ENCODE measurements at places on chromosomes 1 and 21.
A peak's percentile ranks its signal among the peaks of the same experiment; 100 is the strongest.

GRCh38 chr1:24893431-24893830, 36.6 kb downstream of the RUNX3 start:
- no peak for DNase-seq

- peak; percentile 46 for DNase-seq
These were observed 26.7 kb upstream of the CYP4X1 start for GRCh38 chr1:46996659-46997281.

DNA sequence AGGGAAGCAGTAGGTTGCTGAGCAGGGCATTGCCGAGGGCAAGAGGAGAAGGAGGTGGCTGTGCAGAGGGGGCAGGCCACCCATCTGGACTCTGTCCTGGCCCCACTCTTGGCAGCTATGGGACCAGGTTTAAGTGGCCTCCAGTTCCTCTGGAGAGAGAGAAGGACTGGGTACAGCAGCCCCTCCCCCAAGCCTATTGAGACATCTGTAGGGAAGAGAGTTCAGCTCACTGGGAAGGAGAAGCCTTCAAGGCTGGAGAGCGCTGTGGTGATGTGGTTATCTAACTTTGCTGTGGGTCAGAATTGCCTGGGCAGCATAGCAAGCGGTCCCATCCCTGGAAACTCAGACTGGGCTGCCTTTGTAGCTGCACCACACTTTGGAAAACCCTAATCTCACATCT, 93.9 kb downstream of the KCNJ15 start:
- no peak for DNase-seq

DNA sequence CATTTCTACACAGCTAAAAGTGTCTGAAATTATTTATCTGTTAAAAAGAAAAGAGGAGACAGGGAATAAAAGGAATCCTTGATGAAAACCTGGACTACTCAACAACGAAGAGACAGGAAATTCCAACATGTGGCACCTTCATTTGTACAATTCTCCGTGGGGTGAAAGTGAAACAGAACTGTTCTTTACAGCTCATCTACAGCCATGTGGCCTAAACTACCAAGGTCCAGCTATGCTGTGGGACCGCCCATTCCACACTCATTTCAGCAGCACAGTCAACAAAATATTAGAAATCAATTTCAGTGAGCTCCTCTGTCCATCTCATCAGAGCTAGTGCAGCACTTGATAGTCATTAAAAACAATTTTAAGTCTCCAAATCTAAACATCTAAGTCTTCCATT, 44.0 kb downstream of the UBR4 start:
- no peak for DNase-seq

DNA sequence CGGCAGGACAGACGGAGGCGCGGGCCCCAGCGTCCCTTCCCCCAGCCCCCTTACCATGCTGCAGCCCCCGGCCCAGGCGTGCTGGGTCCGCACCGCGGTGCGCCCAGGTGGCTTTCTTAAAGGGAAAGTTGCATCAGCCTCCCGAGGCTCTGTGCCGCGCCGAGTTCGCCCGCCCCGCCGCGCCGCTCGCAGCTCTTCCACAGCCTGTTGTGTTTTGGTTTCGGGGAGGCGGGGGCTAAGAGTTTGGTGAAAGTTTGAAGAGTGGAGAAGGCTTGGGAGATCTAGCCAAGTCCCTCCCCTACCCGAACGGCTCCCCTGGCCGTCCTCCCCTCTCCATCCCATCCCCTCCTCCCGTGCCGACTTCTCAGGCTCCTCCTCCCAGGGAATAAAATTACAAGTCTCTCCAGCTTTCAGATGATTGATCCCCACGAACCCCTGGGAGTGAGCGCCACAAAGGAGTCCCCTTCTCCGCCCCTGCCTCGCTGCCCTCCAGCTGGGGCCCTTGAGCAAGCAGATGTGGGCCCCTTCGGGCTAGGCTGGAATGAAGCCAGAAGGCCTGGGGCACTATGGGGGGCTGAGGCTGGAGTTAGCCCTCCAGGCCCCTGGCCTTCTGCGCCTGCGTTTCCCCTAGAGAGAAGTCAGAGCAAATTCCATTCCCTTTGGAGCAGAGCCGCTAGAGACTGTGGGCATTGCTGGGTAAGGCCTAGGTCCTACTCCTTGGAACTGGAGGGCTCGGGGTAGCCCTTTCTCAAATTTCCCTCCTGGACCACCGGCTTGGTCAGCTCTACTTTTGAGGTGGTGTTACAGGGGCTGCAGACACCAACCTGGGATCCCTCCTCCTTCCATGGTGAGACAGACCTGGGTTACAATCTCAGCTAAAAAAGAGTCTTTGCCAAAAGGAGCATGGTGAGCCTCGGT, at the start of gene SLC6A9:
TSS of gene SLC6A9 (minus strand) at position 211 of the 918 bp plus-strand sequence. CDS start 7,185 bp downstream, outside the sequence.
- DNase-seq: no peak

GRCh38 chr1:8987881-8988617, 38.2 kb downstream of the SLC2A7 start:
- peak; percentile 7 for DNase-seq

GRCh38 chr1:201334325-201335173, 42.9 kb downstream of the TNNT2 start:
- no peak for DNase-seq

GRCh38 chr21:25565272-25566211, 41.7 kb downstream of the MRPL39 start:
- DNase-seq: no peak

GRCh38 chr1:71462247-71462646, 381.4 kb upstream of the ZRANB2 start:
- DNase-seq: no peak

DNA sequence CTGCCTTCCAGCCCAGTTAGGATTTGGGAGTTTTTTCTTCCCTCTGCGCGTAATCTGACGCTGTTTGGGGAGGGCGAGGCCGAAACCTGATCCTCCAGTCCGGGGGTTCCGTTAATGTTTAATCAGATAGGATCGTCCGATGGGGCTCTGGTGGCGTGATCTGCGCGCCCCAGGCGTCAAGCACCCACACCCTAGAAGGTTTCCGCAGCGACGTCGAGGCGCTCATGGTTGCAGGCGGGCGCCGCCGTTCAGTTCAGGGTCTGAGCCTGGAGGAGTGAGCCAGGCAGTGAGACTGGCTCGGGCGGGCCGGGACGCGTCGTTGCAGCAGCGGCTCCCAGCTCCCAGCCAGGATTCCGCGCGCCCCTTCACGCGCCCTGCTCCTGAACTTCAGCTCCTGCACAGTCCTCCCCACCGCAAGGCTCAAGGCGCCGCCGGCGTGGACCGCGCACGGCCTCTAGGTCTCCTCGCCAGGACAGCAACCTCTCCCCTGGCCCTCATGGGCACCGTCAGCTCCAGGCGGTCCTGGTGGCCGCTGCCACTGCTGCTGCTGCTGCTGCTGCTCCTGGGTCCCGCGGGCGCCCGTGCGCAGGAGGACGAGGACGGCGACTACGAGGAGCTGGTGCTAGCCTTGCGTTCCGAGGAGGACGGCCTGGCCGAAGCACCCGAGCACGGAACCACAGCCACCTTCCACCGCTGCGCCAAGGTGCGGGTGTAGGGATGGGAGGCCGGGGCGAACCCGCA, at the start of gene PCSK9:
TSS of gene PCSK9 (plus strand) at position 207 of the 741 bp plus-strand sequence. CDS start at position 497, 290 bp downstream.
- no peak for DNase-seq

GRCh38 chr1:224106568-224107281, 7.2 kb upstream of the FBXO28 start:
- DNase-seq: peak; percentile 73

- DNase-seq: peak; percentile 38
These were observed 152.8 kb downstream of the PPP1R12B start for GRCh38 chr1:202501281-202501680.

DNA sequence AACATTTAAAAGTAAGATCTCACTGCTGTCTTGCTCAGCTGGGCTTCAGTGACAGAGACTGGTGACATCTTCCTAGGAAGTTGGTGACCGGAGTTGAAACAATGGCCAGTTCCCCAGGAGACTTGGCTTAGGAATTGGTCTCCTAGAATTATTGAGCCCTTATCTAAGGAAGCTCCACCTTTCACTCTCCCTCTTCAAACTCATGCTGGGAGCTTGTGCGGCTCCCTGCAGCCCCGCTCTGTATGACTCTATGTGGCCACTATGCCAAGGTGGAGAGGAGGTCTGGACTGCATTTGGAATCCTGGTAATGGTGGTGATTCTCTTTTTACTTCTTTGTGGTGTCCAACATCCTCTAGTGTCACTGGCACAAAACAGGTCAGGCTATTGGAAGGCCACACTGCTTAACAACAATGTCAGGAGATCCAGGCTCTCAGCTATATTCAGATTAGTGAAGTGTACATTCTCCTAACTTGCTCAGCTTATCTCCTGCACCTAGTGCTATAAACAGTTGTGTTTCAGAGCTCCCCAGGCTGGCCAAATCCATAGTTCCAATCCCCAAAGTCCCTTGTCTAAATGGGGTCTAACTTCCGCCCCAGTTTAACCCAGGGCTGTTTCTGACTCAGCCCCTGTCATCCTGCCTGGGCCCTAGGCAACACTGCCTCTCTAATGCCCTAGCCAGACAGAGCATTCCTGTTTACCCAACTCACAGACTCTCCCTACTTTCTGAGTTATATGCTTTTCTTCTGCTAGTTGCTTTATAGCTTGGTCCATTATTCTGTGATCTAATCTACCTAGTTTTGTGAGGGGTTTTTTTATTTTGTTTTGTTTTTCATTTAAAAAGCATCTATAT, 18.3 kb downstream of the ATP2B4 start:
- DNase-seq: no peak

DNA sequence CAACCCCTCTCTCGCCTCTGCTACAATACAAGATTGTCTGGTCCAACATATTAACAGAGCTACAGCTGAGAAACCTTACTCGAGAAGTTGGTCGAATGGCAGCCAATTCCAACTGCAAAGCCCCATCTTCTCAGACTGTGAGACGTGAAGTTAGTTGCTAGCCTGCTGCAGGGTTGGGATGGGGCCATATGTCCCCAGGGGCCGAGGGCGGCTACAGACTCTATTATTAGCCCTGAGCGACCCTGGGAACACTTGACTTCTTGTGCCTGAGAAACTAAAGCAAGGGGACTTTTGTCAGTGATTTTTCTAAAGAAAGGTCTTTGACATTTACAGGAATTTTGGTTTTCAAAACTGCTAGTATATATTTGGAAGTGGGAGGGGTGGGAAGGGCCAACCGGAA, 13.7 kb downstream of the NCF2 start:
- DNase-seq: no peak

DNA sequence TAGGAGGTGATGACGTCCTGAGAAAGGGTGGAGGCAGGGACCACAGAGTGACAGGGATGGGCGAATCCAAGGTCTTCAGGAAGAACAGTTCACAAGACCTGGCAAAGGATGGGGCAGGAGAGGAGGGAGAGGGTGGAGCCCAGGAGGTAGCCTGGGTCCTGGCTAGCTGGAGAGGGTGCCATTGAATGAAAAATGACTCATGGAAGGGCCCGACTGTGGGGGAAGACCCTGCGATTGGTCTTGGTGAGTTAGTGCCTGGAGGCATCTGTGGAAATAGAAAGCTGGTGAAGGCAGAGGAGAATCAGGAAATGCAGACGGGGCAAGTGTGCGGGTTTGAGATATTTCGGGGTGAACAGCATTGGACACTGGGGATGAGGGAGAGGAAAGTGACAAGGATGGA, 60.3 kb upstream of the SLC45A1 start:
- no peak for DNase-seq

DNA sequence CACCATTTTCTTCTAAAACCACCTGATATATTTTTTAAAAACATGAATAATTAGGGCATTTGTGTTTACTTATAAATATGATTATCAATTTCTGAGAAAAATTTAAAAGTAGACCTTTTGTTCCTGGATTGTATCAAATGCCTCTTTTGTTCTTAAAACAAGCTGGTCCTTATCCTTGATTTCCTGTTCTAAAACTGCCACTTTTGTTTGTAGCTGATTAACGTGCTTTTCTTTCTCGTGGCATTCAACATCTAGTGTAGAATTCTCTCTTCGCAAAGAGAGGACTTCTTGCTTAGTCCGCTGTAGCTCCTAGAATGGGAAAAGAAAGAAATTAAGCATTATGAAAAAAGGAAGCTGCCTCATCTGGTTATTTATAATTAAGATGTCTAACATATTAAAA, 25.0 kb downstream of the SASS6 start:
- no peak for DNase-seq

DNA sequence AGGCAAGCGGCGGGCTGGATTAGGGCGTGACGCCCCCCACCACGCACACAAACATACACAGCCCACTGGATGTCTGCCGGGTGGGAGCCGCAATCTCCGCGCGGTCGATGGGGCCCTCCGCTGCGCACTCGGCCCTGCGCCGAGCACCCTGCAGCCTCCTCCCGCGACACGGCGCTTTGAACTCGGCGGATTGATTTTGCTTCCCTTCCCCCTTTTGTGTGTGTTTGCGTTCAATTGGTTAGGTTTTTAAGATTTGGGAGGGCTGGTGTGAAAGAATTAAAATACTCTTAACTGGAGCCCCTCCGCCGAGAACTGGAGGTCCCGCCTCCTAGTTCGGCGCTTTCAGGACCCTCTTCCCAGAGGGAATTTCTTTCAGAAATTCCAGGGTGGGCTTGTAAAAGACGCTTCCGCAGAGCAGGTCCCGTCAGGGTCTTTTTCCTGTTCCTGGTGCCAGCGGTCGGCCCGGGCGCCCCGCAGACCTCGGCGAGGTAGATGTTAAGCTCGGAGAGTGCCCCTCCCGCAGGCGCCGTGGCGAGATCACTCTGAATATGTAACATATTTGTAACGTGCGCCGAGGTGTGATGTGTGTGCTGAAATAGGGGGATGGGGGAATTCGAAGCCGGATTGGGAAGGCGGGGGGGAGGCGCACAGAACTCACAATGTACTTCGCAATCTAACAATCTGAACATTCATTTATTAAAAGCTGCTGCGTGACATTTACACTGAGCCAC, 8.0 kb upstream of the BARHL2 start:
- no peak for DNase-seq

DNA sequence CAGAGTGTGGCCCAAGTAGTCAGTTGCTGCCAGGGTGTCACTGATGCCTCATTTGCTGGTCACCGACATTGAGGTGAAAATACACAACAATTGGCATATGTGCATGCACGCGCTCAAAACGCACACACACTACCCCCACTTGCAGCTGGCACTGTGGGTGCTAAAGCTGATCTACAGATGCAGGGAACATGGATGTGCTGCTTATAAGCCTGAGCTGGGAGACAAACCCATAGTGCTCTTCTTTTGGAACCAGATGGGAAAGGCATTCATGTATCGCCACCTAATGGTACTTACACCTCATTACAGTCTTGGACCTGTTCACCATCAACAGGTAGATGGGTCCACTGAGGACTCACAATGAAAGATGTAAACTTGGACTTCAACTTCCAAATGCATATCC, 70.3 kb upstream of the CAMK1G start:
- peak; percentile 24 for DNase-seq

DNA sequence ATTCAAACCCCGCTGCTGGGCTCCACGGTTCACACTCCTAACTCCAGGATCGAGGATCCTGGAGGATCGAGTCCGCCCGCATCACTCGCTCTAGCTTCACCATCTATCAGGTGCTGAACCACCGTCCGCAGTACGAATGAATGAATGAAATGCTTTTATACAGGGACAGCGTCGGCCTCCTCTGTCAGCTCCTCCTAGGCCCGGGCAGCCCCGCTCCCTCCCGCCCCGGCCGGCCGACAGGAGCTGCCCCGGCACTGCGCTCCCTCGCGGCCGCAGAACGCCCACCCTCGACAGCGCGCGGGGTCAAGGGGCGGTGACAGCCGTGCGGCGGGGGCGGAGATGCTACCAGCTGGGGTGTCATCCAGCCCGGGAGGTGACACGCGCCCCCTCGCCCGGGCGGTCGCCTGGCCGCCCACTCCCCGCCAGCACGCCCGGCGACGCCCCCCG, 520 bp downstream of the ZBTB17 start:
- peak; percentile 25 for DNase-seq

Data from MV-4-11 (cell line).